ENCODE measurements at places on chromosomes 12 and 14.

GRCh38 chr14:51442513-51443175 lies 202.6 kb downstream of the TMX1 start:
- DNase-seq: no peak

- DNase-seq: no peak
These were observed 251.5 kb downstream of the DAD1 start for GRCh38 chr14:22337521-22337920.

- no peak for DNase-seq
These were observed 8.0 kb downstream of the CHGA start for GRCh38 chr14:92930737-92931602.

- DNase-seq: no peak
These were observed 2.1 kb downstream of the PLXNC1 start for GRCh38 chr12:94150240-94151121.

GRCh38 chr12:88957358-88957757 lies 377.1 kb upstream of the KITLG start:
- DNase-seq: no peak

DNA sequence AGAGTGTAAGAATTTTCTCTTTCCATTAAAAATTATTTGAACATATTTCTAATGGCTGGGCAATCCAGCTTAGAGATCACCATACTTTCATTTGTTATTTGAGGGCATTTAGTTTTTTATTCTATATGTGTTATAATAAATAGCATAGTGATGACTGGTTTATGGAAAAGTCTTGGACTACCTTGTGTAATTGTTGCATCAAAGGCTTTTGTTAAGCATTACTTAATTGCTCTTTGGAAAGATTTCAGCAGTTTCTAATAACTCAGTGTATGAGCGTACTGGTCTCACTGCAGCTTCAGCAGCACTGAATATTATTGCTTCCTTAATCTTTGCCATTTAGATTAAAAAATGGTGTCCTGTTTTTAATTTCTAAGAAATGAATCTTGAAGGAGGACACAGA lies 22.8 kb downstream of the TMEM19 start:
- no peak for DNase-seq

DNA sequence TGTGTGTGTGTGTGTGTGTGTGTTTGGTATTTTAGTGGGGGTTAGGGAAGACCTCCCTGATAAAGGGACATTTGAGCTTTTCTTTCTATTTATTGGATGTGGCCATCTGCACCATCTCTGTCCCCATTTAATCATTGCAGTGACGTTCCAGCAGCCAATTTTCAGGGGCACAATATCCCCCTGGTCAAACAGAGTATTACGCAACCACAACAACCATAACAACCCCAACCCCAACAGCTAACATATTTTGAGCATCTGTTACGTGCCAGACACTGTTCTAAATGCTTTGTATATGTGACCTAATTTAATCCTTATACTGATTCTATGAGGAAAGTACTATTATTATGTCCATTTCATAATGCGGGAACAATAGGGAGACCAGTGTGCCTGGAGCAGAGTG lies 87.4 kb downstream of the TTC8 start:
- DNase-seq: no peak

- no peak for DNase-seq
These were observed 37.7 kb downstream of the BEST3 start for GRCh38 chr12:69661386-69661785.

DNA sequence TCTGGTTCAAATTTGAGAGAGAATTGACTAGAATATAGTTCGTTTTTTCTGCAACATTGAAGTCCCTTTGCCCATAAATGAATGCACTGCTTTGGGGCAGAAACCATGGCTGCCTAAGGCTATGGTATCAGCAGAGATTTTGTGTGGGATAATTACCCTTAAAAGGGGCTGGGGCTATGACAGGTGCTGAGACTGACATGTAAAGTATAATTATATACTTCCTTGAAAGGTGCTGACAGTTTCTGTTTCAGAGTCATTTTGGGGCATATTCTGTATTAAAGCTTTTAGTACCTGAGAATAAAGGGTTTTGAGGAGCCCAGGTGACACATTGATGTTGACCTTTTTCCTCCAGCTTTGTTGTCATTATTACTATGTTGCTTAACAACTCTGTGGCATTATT lies 150.3 kb upstream of the PTPRQ start:
- DNase-seq: no peak

DNA sequence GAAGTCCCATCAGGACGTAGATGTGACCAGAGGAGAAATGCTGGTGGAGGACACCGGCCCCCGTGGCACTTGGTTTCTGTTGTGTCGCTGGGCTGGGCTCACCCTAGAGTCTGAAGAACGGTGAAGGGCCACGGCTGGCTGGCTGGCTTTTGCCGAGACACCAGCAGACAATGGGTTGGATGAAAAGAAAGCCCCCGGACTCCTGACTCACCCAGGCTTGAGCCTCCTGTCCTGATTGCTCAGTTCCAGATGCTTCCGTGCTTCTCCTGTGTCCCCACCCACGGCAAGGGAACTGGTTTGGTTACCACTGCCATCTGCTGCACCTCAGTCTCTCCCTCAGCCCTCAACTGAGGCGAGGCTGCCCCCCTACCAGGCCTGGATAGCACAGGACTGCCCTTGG lies 10.4 kb upstream of the ENDOU start:
- no peak for DNase-seq

DNA sequence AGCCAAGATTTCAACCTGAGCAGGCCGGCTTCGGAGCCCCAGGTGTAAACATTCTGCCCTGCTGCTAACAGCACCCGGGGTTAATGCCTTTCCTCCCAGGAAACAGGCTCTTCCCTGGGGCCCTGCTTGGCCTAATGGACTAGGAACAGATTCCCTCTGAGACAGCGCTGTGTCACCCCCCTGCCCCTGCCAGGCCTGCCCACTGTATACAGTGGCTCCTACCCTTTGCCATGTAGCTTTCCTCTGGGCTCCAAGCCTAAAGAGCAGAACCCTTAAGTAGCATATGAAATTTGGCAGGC lies 28.3 kb upstream of the BCDIN3D start:
- DNase-seq: no peak

All from activated naive CD4-positive, alpha-beta T cell (primary cell).